Cortex of kidney (tissue), 1 donor: ENCODE measurements at places on chromosomes 7 and 10.

DNA sequence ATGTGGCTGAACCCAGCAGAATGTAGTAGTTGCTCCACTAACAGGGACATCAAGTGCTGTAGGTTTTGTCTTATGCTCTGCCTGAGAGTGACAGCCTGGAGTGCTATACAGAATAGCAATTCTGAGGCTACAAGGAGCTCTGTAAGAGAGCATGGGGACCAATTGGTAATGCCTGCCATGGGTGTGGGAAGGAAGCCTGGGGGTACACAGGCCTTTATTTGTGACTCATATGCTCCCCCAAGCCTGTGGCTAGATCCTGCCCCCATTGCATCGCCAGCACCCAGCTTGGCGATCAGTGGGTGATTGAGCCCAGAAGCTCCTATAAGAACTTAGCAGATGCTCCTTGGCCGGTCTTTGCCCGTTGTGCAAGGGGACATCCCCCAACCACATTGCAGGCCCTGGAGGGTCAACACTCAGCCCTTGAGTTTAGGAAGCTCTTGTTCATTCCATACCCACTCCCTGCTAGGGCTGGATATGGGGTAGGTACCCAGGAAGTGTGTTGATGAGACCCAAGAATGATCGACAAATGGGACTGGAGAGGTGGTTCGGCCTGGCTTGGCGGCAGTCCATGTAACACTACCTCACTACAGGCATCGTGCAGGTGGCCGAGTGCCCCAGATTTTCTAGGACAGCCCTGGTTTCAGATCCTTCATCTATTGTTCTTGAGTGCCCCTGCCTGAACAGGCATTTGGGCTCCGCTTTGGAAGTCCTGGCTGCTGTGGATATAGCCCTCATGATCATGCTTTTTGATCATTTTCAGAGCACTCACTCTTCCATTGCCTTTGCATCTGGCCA is 37.7 kb downstream of the ZMIZ1 start:
- DNase-seq, result no peak

DNA sequence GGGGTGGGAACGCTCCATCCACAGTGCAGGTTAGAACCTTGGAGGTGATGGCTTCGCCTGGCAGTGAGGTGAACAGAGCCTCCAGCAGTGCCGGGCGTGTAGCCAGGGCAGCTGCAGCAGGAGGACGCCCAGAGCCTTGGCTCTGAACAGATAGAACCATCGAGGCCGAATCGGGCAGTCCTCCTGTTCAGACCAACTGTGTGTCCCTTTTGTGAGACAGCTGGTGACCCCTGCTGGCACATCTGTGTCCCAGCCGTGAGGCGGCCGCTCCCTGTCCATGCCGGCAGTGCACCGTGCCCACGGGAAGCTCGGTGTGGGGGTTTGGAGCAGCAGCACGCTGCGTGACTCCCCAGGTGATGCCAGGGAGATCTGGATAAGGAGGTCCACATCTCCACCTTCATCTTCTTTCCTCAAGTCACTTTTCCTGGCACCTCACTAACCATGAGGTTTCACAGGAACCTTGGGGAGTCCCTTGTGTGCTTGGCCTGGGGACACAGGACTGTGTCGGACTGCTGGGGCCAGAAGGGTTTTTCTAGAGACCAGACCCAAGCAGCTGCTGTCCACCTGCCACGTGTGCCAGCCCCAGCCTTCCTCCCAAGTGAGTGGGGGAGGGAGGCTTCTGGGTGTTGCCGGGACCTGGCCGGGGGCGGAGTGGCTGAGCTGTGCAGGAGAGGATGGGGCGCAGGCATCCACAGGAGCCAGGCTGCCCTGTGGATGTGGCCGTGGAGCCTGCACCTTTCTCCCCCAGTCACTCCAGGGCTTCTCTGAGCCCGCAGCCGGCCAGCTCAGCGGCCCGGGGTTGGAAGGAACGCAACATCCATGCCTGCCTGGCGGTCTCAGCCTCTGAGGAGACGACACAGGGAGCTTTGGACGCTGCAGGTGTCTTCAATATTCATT is 69.4 kb downstream of the DNAJB6 start:
- DNase-seq, result no peak

DNA sequence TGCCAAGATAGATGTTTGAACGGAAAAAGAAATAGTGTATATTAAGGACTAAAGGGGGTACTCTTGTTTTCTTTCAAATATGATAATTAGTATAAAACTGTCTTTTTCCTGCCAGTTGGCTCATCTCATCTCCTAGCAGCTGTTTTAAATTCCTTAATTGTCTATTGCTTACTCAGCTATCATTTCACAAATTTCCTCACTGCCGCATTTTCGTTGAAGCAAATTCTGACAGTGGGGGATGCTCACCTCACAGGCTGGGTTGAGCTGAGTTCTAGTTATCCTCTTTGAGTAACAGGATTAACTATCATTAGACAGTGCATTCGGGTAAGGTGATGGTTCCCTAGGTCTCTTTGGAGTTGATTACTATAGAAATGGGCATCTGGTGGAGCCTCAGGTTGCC is 592.0 kb downstream of the AUTS2 start:
- DNase-seq, result no peak

DNA sequence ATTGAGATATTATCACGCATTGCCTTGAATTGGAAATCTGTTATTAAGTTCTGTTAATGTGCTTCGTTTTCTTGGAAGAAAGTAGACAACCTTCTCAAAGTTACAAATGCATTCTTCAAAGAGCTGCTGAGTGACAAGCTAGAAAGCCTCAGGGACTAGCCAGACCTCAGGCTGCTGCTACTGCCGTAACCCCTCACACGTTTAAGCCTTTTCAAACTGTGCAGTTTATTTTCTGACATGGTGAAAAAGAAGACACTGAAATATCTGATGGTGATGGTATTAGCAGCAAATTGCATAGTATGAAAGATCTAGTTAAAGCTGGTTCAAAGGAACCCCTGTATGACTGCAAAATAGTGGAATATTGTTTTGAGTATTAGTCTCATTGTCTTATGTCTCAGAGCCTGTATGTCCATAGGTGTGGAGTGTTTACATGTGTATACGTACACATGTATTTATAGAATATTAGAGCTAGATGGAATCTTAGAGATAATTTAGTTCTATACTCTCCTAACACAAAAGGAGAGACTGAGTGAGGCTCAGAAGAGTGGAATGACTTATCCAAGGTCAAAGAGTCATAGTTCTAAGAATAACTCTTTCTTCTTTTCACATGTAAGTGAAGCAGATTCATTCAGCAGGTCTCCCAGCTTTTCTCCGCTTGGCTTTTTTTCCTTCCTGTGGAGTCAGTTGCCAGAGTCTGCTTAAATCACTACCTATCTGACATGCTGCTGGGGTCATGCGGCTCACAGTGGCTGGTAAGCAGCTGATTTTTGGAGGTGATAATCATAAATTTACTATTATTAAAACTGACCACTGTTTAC is 431.9 kb downstream of the PLXDC2 start:
- no peak for DNase-seq

GRCh38 chr7:4080954-4081353 is 601.1 kb upstream of the FOXK1 start:
- DNase-seq, result no peak

- no peak for DNase-seq
Observed at GRCh38 chr10:62788861-62789467, 15.6 kb upstream of the ADO start.

DNA sequence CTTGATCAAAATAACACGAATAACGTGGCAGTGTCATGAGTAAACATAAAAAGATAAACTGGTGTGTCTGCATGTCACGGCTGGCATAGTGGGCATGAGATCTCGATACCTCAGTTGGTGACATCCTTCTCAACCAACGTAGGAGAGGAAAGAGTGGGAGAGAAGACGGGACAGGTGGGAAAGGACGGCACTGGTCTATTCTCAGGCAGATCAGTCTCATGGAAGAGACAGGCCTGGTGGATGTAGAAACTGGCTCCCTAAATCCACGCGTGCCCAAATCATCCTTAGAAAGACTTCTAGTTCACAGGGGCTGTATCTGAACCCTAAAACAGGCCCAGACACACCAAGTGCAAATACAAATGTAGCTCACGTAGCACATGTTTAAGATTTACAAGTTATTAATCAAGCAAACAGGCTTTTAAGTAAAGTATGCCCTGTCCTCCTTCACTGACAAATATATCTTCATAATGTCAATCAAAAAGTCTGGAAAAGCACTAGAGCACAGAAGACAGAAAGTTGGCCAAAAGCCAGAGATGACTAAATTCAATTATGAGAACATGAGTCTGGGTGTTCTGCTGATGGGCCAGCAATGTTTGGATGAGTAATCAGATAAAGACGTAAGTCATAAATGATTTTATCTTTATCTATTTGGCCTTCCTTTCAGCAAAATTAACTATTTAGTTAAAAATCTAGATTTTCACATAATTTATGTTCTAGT is 56.3 kb downstream of the SFMBT2 start:
- no peak for DNase-seq

DNA sequence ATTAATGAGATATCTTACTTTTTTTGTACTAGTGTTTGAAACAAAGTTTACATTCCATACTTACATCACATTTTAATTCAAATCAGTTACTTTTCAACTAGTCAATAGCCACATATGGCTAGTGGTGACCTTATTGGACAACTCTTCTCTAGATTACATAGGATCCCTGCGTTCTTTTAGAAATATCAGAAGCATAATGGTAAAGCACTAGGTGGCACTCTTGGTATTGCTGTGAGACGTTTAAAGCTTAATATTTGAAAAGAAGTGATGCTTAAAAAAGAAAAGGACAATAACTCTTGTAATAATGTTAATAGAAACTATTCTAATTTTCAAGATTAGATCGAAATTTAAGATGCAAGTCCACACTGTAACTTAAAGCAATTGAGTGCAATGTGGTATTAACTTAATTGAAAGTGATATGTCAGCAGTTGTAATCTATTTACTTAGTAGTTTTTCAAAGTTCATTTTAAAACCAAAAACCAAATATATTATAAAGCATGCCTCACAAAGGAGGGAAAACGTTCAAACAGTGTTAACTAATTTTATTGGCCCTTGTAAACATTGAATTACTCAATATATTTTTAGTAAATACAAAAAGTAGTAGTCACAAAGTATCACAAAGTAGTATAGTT is 339.1 kb downstream of the ATRNL1 start:
- no peak for DNase-seq

GRCh38 chr7:105580022-105580740 is 1.1 kb downstream of the EFCAB10 start:
- DNase-seq, result no peak

GRCh38 chr10:111390813-111391563 is 314.2 kb downstream of the ADRA2A start:
- no peak for DNase-seq

GRCh38 chr7:129169686-129170440 is 18.6 kb upstream of the SMO start:
- no peak for DNase-seq

- DNase-seq, result no peak
Observed at GRCh38 chr10:99711129-99711719, 20.7 kb downstream of the COX15 start.

GRCh38 chr10:69904533-69904932 is 102.8 kb downstream of the COL13A1 start:
- DNase-seq, result no peak

DNA sequence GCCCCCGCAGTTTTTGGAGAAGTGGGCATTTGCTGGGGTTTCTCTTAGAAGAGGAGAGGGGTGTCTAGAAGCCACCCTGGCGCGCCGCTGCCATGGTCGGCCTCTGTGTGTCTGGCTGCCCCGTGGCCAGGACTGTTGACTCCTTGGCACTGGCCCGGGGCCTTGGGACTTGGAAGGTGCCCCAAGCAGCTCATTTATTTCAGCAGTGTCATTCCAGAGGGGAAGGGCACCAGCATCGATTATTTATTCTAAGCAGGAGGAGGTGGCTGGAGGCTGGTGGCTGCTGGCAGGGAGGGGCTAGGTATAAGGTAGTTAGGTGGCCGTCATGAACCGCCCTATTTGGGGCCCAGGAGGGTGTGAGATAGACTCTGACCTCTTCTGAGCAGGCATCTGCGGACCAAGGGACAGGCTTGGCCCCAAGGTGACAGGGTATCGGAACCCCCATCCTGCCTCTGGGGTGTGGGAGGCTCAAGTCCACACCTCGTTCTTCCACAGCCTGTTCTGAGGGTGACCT is 1.6 kb downstream of the GTF2IRD1 start:
- DNase-seq, result no peak

GRCh38 chr7:155764438-155764793 is 47.8 kb downstream of the SHH start:
- DNase-seq, result no peak

- no peak for DNase-seq
Observed at GRCh38 chr10:93091960-93092359, 18.3 kb downstream of the CYP26A1 start.

DNA sequence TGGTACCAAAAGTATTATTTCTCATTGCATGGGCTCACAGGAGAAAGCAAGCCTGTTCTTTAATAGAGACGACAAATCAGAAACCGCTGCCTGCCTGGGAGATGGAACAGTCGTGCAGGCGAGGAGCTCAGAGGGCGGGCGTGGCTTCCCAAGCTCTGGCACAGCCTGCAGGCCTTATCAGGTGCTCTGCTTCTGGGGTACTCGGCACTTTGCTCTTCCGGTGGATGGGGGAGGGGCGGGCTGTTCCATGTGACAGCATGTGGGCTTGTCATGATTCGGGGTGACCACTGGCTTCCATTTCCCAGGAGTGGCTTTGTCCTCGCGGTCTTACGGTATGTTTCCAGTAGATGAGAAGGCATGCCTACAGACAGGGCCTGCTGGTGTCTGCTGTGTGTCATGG is 228.6 kb downstream of the MGMT start:
- no peak for DNase-seq
